Small intestine (tissue), 16 donors: ENCODE measurements at places on chromosomes 4 and X.

GRCh38 chr4:8770518-8771257 lies 101.0 kb downstream of the HMX1 start:
- DNase-seq: no peak

DNA sequence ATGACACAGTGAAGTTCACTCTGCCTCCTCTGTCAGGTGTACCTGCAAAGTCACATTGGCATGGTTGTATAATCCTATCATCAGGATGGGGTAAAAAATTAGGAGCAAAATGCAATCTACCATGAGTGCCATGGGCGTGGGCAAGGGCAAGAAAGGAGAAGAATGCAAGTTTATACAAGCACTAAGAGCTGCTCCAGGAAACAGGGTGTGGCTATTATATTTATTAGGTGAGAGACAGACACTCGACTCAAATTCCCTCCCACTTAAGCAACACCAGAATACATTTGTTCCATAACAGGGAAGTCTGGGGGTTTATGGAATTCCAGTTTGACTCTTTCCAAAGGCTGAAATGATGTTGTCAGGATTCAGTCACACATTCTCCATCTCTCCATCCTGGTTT lies 378.8 kb downstream of the BCOR start:
- DNase-seq: peak; percentile 16

- no peak for DNase-seq
These were observed 64.5 kb downstream of the DKK2 start for GRCh38 chr4:106971636-106972035.

GRCh38 chr4:142088906-142089305 lies 452.5 kb downstream of the IL15 start:
- no peak for DNase-seq

DNA sequence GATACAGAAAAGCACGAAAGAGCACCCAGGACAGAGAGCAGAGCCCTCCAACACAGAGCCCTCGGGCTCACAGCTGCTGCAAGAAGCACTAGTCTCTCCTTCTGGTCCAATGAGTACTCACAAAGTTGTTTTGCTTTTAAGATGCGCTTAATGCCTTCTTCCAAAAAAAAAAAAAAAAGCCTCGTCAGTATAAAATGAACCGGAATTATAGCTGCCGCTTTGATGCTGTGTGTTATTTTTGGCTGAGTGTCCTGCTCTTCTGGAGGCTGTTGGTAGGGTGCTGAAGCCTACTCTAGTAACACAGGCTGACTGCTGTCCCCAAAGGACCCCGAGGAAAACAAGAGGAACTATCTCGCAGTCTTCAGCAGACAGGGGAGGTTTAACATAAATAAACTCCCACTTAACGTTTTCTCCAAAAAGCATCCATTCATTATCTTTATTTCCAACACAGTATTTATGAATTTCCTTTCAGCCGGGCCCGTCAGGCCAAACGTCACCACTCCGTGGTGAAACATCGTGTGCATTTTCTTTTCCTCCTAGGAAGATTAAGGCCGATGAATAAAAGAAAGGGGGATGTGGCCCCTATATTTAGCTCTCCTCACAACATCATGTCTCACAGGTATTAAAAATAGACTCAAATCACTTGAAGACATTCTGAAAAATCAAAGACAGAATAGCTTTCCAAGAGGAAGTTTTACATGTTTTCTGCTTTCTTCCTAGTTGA lies 213.7 kb upstream of the PPARGC1A start:
- no peak for DNase-seq

DNA sequence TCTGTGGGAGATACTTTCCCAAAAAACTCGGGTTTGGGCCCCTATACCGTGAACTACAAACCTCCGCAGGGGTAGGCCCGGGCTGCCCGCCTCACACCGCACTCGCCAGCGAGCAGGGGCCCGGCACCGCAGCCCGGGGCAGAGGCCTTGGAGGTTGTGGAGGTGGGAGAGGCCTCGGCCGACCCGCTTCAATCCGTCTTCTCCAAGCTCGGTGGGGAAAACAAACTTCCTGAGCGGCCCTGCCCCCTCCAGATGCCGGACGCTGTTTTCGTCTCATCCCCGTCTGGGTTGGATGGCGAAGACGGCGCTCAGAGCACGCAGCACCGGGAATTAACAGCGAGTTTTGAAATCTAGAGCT lies 442 bp upstream of the MCUB start:
- no peak for DNase-seq

DNA sequence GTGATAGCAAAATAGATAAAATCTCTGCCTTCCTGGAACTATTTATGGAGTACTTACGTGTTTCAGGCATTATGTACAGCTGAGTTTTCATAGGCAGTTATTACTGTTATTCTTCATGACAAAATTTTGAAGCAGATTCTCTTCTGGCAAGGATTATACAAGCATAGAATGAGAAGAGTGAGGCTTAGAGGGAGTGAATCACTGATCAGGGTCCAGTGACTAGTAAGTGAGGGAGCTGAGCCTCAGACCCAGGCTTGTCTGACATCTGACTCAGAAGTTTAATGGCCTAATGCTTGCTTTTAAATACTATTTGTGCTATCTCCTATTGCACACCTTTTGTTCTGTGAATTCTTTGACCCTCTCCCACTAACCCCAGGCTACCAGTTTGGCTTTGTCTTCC lies 110.6 kb downstream of the DTHD1 start:
- DNase-seq: no peak
